ENCODE measurements at places on chromosomes 7 and 10.

DNA sequence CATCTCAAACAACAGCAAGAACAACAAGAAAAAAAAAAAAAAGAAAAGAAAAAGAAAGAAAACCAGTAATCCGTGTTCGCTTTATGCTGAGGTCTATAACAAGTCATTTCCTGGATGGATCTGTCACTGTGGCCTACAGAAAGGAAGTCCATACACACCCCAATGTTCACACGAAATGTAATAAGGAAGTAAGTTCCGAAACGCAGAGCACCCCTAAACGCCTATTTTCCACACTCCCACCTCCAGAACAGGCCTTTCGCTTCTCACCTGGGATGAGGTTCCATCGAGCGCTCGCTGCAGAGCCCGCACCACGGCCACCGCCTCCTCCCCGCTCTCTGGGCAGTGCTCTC, 735 bp downstream of the ZNF394 start:
- DNase-seq, result no peak

- DNase-seq, result no peak
Observed at GRCh38 chr7:5349005-5349380, 66.2 kb downstream of the SLC29A4 start.

DNA sequence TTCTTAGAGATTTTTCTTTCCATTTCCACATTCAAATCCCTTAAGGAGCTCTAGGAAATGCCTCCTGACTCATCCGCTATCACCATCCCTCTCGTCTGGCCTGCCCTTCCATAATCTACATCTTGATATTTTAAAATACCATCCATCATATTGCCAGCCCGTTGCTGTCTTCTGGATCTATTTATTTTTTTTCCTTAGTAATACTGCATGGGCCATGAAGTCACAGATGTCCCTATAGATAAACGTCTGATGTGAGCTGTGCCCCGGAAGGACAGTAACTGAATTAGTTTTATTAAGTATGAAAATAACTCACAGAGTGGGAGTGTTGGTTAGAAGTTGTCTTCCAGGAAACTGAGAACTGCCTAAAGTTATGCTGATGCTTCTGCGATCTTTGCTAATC, 76.2 kb downstream of the KLF6 start:
- no peak for DNase-seq

GRCh38 chr7:4017785-4018184, 664.3 kb upstream of the FOXK1 start:
- DNase-seq, result no peak

GRCh38 chr10:63611078-63611477, 89.9 kb downstream of the REEP3 start:
- DNase-seq, result no peak

DNA sequence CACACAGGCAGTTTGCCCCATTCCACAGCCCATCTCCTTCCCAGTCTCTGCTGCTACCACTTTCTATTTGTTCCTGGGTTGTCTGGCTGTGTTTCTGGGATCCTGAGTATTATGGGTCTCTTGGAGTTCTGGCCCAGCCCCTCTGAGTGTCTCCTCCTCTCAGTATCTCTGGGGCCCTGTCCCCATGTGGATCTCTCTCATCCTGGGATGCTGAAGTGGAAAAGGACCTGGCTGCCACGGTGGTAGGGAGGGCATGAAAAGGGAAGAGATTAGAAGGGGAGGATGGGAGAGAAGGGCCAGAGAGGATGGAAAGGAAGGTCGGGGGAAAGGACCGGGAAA, 54.5 kb upstream of the LBX1 start:
- no peak for DNase-seq

- DNase-seq, result no peak
Observed at GRCh38 chr7:98788966-98789365, 80.8 kb downstream of the TMEM130 start.

- no peak for DNase-seq
Observed at GRCh38 chr10:43094085-43094484, 17.2 kb downstream of the RET start.

DNA sequence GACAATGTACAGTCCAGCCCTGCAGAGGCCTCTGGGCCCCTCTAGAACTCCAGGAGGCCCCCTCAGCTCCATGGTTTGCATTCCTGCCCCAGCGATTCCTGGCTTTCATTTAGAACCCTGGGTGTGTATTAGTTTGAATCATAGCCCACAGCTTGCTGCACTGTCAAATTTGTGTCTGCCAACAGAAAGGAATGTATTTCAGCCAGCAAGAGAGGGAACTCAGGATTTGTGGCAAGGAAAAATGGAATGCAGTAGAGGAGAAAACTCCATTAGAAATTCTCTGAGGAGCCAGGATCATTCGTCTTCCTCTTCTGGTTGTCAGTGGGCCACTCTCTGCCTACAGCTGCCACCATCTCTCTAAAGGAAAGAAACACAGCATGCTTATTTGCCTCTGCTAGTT, 27.9 kb upstream of the WDR11 start:
- no peak for DNase-seq

DNA sequence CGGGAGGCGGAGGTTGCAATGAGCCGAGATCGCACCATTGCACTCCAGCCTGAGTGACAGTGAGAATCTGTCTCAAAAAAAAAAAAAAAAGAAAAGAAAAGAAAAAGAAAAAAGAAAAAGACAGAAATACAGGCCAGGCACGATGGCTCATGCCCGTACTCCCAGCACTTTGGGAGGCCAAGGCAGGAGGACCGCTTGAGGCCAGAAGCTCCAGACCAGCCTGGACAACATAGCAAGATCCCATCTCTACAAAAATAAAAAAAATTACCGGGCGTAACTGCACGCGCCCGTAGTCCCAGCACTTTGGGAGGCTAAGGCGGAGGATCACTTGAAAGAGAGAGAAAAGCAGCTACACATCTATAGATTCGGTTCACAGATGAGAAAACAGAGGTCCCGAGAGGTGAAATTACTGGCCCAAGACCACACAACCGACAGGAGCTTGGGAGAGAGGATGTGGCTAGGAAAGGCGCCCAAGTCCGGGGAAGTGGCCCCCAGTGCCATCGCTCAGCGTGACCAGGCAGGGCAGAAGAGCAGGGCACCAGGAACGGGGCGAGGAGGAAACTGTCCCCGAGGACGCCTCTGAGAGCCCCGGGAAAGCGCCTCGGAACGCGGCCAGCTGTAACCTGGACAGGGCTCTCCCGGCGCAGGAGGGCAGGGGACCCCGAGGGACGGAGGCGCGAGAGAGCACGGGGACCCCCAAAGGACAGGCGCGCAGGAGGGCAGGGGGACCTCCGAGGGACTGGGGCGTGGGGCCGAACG, 612 bp downstream of the SNX8 start:
- DNase-seq, result no peak

- no peak for DNase-seq
Observed at GRCh38 chr7:136555933-136556332, 312.5 kb upstream of the CHRM2 start.

All from activated CD4-positive, CD25-positive, alpha-beta regulatory T cell (primary cell).